ENCODE measurements at places on chromosomes 4 and X. TPM values are rescaled to one million over a fixed set of nuclear protein-coding genes. Genes with fewer than 3 reads are reported as not detected.

SAT1 gene
- total RNA-seq: 148 TPM

GYPB gene
- not detected for total RNA-seq

TRO gene
- 13.0 TPM for total RNA-seq

DIPK2B gene
- total RNA-seq: not detected

TLR6 gene
- 2.3 TPM for total RNA-seq

COX7B2 gene
- not detected for total RNA-seq

SSX2B gene
- total RNA-seq: not detected

GPR50 gene
- not detected for total RNA-seq

PNMA6A gene
- 3.3 TPM for total RNA-seq

RAI2 gene
- total RNA-seq: 1.3 TPM

MSANTD1 gene
- 0.50 TPM for total RNA-seq

BEND4 gene
- not detected for total RNA-seq
